ENCODE measurements at places on chromosomes 11 and 22.

- no peak for DNase-seq
Observed at GRCh38 chr11:34335331-34335730, 22.5 kb downstream of the ABTB2 start.

DNA sequence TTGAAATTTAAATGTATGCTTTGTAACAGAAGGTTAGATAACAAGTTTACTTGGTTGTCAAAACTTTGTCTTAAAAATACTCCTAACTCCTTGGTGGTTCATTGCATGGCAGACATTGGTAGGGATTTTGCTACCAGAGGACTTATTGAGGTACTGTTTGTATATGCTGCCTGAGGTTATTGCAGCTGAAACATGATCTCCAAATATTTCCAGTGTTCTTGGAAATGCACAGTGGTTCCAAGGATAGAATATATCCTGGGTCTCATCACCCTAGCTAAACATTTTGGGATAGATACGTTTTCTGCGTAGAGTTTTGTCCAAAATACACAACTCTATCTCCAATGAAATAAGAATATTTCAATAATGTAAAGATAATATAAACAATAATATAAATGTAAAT, 109.2 kb downstream of the RAB38 start:
- DNase-seq = no peak

DNA sequence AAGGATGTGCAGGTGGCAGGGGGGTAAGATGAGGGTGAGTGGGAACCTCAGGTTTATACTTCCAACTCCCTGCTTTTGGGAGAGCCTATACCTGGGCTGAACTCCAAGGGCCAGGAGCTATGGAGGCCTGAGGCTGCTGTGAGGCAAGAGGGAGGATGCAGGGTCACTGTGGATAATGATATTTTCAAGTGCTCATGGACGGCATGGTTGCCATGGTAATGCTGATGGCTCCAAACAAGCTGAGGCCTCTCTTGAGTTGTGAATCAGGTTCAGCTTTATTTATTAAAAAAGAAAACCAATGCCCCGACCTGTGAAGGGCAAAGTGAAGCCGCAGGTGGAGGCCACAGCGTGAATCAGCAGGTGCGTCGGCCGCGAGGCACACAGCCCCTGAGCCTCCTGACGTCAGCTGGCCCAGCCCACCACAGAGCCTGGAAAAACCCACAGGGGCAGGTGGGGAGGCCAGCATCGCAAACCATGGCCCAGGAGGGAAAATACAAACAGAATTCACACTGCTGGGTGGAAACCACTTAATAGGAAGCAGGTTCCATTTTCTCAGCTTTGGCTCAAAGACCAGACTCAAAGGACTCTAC, 17.4 kb upstream of the CREB3L1 start:
- no peak for DNase-seq

GRCh38 chr11:28879869-28880268, 771.7 kb downstream of the METTL15 start:
- DNase-seq = no peak

DNA sequence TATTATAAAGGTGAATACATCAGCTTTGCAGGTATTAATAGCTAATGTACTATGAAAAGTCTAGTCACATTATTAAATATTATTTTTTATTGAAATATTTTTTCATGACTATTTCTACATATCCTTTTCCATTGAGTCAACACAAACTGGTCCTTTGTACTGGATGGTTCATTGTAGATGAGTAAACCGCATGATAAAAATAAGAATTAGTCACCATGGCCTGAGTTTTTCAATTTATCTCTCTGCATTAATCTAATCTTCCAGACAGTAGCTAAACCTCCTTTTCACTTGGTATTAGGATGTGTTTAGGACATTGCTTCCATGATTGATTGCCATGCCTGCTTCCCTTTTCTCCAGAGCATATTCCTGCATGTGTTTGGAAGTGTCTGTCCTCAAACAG, 439.4 kb upstream of the ARHGAP42 start:
- no peak for DNase-seq

- DNase-seq = no peak
Observed at GRCh38 chr22:41387341-41387740, 5.6 kb downstream of the TEF start.

- no peak for DNase-seq
Observed at GRCh38 chr22:20809538-20810185, 35.7 kb downstream of the SERPIND1 start.

GRCh38 chr22:17638182-17638431, 450 bp upstream of the BCL2L13 start:
- DNase-seq = no peak

- DNase-seq = no peak
Observed at GRCh38 chr11:133823614-133824013, 21.7 kb downstream of the SPATA19 start.

DNA sequence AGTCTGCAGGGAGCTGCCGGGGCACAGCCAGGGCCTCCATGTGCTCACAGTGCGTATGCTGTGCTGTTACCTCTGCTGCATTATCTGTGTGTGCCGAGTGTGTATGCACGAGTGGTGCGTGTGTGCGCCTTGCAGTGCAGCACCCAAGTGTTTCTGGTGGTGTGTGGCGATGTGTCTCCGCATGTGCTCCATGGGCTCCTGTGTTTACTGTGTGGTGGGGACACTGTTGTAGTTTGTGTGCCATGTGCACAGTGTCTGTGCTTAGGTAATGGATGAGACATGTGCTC, 31.4 kb downstream of the KCNC1 start:
- DNase-seq = no peak

DNA sequence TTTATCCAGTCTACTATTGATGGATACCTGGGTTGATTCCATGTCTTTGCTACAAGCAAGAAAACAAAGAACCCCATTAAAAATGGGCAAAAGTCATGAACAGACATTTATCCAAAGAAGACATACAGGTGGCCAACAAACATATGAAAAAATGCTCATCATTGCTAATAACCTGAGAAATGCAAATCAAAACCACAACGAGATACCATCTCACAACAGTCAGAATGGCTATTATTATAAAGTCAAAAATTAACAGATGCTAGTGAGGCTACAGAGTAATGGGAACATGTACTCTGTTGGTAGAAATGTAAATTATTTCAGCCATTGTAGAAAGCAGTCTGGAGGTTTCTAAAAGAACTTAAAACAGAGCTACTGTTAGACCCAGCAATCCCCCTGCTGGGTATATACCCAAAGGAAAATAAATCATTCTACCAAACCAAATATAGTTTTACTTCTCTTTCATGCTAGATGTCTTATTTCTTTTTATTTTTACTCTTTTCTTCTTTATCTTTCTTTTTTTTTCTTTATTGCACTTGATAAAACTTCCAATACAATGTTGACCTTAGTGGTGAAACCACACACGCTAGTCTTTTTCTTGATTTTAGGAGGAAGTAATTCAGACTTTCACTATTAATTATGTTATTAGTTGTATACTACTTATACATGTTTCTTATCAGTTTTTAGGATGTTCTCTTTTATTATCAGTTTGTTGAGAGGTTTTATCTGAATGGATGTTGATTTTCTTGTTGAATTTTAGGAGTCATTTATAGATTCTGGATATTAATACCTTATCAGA, 14.3 kb downstream of the TRIM22 start:
- DNase-seq = no peak

- peak; percentile 96 for DNase-seq
Observed at GRCh38 chr22:46007003-46007847, 30.3 kb upstream of the WNT7B start.

DNA sequence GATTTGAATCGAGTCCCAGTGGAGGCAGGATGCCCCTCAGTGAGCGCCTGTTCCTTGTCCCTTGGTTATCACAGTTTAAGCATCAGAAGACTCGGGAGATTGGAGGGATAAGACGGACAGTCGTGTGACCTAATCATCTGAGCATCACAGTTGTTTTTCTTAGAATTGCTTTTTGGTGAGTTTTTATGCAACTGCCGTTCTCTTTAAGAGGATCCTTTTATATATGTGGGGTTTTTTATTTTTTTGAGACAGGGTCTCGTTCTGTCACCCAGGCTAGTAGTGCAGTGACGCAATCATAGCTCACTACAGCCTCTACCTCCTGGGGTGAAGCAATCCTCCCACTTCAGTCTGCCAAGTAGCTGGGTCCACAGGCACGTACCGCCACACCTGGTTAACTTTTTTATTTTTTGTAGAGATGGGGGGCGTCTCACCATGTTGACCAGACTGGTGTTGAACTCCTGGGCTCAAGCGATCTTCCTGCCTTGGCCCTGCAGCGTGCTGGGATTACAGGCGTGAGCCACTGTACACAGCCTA, 16.5 kb downstream of the NUP50 start:
- DNase-seq = no peak

- DNase-seq = peak; percentile 92
Observed at GRCh38 chr22:36467946-36468345, 13.5 kb downstream of the TXN2 start.

DNA sequence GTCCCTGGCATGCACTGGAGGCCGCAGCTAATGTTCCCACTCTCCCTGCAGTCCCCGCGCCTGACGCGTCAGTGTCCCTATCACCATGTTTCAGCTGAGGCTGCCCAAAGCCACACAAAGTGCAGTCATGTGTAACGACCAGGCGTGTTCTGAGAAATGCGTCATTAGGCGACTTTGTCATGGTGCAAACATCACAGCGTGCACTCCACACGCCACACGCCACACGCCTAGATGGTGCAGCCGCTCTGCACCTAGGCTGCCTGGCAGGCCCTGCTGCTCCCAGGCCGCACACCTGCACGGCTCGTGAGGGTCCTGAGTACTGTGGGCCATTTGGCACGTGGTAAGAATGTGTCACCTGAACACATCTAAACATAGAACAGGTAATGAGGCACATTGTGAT, 2.4 kb downstream of the CRELD2 start:
- DNase-seq = no peak

GRCh38 chr11:86874304-86875056, 74.1 kb downstream of the PRSS23 start:
- DNase-seq = no peak

DNA sequence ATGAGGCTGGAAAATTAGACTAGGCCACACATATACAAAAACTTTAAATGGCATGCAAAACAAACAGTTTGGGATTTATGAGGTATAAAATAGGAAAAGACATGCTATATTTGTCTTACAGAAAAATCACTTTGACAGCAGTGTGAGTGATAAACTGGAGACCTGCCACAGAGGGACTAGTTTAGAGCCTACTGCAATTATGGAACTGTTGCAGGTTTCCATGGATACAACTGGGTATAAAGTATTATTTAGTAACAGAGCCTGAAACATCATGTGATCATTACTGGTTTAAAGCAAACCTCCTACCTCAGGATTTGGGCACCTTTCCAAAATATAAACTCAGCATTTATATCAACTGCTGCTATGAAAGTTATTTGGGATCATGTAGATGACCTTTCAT, 1032.5 kb downstream of the DLG2 start:
- DNase-seq = no peak

- no peak for DNase-seq
Observed at GRCh38 chr11:46307785-46308341, 30.4 kb downstream of the CREB3L1 start.

- DNase-seq = no peak
Observed at GRCh38 chr11:45158210-45158731, 11.8 kb downstream of the PRDM11 start.

DNA sequence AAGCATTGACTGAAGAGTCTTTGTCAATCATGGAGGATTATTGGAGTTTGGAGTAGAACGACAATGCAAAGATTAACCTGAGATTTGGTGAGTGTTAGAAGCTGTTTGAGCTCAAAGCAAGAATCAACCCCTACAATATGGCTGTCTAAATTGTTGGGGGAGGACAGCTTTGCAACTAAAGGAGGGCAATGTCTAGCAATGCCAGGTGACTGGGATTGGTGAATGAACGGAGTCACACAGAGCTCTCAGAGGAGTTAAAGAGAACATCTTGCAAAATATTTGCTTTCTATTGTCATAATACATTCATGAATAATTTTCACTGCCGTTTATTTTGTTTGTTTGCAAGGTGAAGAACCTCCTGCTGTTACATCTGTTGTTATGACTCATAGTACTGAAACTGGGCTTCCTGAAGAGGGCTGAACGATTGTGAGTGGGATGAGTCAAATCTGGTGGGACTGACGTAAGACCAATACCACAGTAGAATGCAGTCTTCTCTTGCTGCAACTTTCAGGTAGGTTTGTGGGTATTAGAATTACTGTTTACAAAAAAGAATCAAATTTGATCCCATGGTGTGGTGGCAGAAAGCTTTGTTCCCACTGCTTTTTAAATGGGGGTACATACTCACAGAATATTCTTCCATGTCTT, 281.9 kb downstream of the CADM1 start:
- peak; percentile 51 for DNase-seq

- DNase-seq = no peak
Observed at GRCh38 chr11:92819830-92820229, 149.6 kb upstream of the MTNR1B start.

DNA sequence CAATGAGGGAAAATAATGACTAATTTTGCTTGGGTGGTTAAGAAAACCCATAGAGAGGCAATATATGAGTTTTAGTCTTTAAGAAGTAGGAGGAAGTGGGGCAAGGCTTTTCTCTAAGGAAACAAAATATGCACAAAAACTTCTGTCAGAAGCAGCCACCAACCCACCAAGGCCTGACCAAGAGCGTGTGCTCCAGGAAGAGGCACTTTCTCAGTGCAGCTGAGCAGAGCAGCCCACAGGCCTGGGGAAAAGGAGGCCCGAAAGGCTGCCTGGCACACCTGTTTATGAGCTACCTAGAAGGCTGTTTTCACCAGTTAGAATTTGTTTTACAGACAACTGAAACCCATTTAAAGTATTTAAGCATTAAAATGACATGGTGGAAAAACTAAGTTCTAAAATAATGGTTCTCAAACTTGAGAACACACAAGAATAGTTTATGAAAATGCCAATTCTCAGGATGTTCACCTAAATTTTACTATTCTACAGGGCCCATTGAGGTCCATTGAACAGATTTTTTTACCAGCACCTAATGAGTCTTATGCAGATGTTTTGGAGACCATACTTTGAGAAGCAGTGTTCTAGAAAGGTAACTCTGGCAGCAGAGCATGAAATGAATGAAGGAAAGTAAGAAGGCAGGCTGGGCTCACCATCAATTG, 160.5 kb upstream of the DDI1 start:
- no peak for DNase-seq

GRCh38 chr11:128735935-128736605, 42.2 kb downstream of the FLI1 start:
- no peak for DNase-seq

- DNase-seq = no peak
Observed at GRCh38 chr11:67586568-67587250, 3.1 kb downstream of the GSTP1 start.

DNA sequence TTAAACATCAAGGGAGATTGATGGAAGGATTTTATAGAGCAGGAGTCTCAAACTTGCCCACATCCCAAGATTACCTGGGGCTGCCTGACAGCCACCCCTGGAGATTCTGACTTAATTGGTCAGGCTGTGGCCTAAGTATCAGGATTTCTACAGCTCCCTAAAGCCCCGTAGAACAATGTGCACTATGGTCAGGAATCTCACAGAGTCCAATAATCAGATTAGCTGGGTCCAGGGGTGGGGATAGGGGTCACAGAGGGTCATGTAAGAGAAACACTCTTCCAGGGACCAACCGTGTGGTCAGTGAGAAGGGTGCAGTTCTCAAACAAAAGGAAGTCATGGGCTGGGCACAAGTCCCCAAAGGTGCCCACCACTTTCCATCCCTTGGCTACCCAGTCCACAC, 20.5 kb upstream of the FBLN1 start:
- DNase-seq = no peak

GRCh38 chr11:78009062-78009461, 14.0 kb downstream of the KCTD14 start:
- DNase-seq = no peak

All from MG63 (cell line).